Activated naive CD8-positive, alpha-beta T cell treated with anti-CD3 and anti-CD28 coated beads, Interleukin-2, amount 50 U/mL, for 16 hours (primary cell): ENCODE measurements at places on chromosomes 3 and 15.

- DNase-seq, result no peak
Measured at GRCh38 chr3:87949189-87949878, 109.5 kb downstream of the CGGBP1 start.

GRCh38 chr15:76359152-76359551, 22.6 kb downstream of the ISL2 start:
- DNase-seq, result no peak

DNA sequence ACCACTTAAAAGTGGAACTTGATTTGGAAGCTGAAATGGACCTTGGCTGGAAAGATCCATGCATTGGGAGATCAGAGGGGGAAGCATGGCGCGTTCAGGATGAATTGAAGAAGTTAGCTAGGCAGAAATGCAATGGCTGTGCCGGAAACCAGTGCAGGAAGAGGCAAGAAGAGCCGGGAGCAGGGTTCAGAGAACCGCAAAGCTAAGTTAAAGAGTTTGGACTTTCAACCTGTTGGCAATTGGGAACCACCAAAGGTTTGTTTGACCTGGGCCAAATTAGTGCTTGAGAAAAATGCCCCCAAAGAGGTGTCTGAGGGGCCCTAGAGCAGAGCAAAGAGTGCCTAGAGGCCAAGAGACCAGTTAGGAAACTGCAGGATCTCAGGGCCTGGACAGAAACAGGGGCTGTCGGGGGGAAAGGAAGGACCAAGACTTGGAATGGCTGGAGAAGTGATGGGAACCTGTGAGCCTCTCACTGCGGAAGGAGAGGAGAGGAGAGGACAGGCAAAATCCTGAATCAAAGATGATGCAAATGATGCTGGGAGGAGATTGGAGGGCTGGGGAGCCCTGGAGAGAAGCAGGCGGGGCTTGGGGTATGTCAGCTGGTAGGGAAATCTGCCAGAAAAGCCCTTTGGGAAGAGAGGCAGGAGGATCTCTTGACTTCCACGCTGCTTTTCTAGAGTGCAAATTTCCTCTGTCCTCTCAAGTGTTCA, 49.3 kb downstream of the FAM174B start:
- no peak for DNase-seq

DNA sequence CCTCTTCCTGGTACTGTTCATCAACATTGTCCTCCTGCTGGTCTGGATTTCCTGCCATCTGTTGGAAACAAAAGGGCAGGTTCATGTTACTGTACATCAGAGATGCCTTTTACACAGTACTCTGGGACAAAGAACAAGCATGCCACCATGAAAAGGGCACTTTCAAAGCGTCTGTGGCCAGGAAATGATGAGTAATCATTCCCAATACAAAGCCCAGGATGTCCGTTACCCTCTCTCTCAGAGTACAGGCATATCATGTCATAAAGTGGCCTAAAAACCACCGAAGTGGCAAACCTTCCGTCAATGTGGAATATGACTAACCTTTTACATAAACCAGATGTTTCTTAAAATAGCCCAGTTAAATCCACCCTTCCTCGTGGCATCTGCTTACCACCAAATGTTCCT, 71.2 kb downstream of the GOLIM4 start:
- no peak for DNase-seq

DNA sequence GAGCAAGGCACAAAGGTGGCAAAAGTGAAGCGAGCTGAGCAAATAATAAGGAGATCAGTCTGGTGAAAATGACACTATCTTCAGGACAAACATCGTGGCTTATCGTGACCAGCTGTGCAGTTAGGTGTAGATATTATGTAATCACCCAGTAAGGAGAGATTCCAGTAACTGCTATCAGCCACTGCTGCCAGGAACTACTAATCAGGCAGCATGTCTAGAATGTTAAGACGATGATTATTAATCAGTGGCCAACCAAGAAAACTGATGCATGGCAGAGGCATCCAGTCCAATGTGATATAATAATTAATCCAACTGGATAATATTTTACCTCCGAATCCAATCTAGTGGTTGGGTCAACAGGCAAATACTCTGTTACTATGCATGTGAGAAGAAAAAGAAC, 252.7 kb upstream of the ZPLD1 start:
- DNase-seq, result no peak

DNA sequence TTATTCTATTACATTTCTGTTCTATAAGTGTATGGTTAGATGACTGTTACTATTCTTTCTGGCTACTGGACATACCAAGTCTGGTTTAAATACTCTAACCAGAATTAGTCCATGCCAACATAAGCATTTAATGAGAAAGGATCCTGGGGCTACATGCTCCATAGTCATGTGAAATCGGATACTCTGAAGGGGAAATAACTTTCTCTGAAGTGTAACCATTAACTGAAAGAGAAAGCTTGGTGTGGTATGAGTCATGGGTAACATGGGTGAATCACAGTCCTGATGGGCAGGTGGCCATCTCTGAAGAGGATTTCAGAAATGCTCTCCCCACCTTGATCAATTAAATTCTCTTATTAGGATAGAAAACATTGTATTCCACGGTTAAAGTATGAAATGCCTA, 69.4 kb downstream of the FHIT start:
- DNase-seq, result no peak

- DNase-seq, result no peak
Measured at GRCh38 chr15:39539466-39539865, 41.4 kb upstream of the THBS1 start.

DNA sequence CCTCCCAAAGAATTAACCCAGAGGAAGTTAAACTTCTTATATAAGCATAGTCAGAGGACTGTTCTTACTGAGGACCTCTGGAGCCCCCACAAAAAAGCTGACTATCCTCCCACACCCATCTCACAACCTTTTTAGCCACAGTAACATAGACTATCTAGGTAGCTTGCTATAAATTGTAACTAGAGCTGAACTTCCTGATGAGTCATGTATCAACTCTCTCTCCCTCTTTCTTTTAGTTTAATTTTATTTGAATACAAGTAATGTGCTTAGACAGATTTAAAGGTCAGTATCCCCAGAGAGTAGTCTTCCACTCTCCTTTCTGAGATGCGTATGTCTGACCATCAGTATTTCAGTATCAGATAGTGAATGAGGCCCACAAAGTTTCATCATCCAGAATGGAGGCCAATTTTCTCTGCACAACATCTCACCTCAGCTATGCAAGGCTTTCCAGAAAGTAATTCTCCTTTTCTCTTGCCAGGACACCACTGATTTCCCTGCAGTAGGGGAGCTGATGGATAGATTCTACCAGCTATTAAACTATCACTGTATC, 104.0 kb upstream of the MYRIP start:
- no peak for DNase-seq
